Activated gamma-delta T cell treated with Interleukin-2 at 50 U/mL for 16 hours (primary cell): ENCODE measurements at places on chromosomes 12 and 14.

DNA sequence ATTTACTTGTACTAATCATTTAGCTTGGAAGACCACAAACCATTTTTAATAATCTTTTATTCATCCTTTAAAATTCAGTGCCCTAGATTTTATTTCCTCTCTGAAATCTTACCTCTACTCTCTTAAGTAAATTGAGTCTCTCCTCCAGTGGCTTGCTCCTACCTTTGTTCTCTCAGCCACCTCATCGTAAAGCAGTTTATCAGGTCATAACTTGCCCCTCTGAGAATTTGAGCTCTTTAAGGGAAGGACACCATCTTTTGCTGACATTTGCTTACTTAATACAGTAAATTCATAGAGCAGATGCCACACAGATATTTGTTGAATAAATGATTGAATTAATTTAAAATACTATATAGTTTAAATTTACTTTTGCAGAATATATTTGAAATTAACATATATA, 794.3 kb downstream of the C12orf50 start:
- DNase-seq: no peak

- DNase-seq: peak; percentile 8
Measured at GRCh38 chr12:62191491-62192179, 68.6 kb upstream of the USP15 start.

DNA sequence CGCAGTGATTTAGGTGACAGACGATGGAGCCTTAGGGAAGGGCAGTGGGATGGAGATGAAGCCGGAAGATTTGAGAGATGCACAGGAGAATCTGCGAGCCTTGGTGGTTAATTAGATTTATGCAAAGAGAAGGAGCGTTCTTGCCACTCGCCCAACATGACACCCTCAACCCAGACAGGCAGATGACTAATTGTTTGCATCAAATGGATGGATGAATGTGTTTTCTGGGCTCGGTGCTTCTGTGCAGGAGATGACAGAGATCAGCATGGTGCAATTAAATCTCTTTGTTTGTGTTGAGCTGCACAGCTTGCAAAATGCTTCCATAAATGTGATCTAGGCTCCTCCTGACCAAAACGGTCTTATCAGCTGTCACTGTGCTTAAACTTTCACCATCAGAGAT, 202.3 kb upstream of the PRMT8 start:
- no peak for DNase-seq

- no peak for DNase-seq
Measured at GRCh38 chr12:77841521-77841920, 10.8 kb downstream of the NAV3 start.

GRCh38 chr12:46404225-46404631, 31.7 kb upstream of the SLC38A2 start:
- no peak for DNase-seq

GRCh38 chr12:113512568-113512967, 40.9 kb upstream of the LHX5 start:
- DNase-seq: no peak

- DNase-seq: no peak
Measured at GRCh38 chr12:106251631-106252455, 4.0 kb upstream of the CKAP4 start.
